ENCODE measurements at places on chromosomes 1 and 21. TPM values are rescaled to one million over a fixed set of nuclear protein-coding genes. Genes with fewer than 3 reads are reported as not detected.

DNA sequence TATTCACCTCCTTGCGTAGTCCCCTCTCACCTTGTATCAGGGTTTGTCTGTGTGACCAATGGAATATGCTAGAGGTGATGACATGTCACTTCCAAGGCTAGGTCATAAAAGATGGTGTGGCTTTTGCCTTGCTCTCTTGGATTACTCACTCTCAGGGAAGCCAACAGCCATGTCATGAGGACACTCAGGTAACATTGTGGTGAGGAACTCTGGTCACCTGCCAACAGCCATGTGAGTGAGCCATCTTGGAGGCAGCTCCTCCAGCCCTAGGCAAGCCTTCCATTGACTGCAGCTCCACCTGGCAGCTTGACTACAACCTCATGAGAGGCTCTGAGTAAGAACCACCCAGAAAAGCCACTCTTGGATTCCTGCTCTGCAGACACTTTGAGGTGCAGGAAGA is 11.0 kb upstream of the HEYL start:
- DNase-seq, result no peak

DNA sequence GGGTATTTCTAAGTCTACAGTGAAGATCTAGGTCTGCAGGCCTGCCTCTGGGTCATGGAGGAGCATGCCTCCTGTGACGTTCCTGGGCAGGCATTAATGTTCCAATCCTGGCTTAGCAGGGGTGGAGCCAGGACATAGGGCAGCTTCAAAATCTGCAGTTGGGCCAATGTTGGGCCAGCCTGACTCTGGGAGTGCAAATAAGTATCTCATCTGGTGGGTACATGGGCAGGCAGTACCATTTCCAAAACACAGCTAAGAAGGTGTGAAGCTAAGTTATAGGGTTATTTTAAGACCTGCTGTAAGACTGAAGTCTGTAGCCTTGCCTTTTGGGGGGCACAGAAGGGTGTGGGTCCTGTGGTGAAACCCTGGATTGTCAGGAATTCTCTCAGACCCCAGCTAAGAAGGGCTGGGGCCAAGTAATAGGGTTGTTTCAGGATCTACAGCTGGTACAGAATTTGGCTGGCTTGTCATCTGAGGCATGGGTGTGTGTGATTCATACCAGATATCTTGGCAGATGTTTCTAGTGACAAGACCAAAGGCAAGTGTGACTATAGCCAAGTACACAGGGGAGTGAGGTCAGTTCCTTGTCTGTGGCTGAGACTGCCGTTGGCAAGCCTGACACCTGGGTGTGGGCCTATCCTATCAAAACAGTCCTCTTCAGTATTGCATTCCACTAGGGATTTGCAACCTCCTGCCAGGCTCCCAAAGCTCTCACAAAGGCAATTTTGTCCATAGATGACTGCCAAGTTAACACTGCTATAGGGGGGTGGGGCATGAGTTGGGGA is 468.7 kb upstream of the B3GALT2 start:
- DNase-seq, result no peak

SLC45A1 gene
- total RNA-seq, result 0.27 TPM

- DNase-seq, result no peak
Measured at GRCh38 chr1:17191990-17192242, 13.0 kb upstream of the PADI1 start.

- DNase-seq, result no peak
Measured at GRCh38 chr21:35927262-35927661, 133.1 kb downstream of the SETD4 start.

INAVA gene
- under 0.01 TPM for total RNA-seq

- no peak for DNase-seq
Measured at GRCh38 chr1:228438266-228438665, 21.6 kb upstream of the TRIM17 start.

GREM2 gene
- total RNA-seq, result not detected

GRCh38 chr1:93925206-93925605 is 16.0 kb upstream of the GCLM start:
- no peak for DNase-seq

DNA sequence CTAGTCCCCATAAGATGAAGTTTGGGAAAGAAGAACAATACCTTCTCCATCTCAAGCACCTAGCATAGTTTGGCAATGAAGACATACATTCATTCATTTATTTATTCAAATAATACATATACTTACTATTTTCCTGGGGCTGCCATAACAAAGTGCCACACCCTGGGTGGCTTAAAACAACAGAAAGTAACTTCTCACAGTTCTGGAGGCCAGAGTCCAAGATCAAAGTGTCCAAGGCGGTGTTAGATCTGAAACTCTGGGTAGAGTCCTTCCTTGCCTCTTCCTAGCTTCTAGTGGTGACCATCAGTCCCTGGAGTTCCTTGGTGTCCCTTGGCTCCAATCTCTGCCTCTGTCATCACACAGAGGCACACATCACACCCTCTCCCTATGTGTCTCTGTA is 112.1 kb upstream of the IGSF21 start:
- no peak for DNase-seq

DNA sequence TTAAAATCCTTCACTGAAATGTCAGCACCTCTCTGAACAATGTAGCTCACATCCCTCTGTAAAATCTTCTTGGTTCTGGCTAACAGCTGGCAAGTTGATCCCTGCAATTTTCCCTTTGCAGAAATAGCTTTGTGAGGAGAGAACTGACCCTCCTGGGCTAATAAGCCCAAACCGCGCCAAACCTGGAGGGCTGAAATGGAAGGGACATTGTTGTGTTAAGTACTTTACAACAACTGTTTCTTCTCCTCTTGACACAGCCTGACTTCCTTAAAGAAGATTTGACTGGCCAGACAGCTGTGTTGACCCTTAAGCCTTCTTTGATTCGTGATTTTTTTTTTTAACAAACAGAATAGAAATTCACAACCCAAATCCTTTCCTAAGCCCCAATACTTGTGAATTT is 5.7 kb downstream of the LMX1A start:
- DNase-seq, result no peak

FAM177B gene
- total RNA-seq, result 0.27 TPM

DNA sequence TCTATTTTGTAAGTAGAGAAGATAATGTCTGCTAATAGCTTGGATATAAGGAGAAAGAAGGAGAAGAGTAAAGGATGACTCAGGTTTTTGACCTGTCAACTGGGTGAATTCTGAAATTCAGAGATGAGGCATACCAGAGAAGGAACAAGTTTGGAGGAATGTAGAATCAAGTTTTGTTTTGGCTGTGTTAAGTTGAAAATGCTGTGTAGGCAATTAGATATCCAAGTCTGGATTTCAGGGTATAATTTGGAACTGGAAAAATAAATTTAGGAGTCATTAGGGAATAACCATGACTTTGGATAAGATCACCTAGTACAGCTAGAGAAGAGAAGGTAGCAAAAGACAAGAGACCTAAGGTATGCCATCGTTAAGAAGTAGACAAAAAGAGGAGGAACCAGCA is 22.4 kb upstream of the GNG4 start:
- no peak for DNase-seq

DNA sequence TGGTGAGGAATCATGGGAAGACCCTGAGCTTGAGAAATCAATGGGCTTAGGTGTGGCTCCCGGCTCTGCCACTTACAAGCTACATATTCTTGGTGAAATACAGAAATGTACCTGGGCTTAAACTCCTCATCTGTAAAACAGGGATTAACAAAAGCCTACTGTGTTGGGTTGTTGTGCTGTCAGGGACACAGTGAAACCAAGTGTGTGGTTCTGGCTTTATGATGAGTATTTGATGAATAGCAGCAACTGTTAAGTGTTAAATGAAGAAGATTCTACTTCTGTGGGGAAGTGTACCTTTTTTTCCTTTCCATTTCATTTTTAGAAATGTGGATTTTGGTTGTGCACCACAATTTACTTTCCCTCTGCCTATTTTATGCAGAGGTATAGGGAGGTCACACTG is 41.1 kb upstream of the DUSP10 start:
- DNase-seq, result no peak

SERINC2 gene
- total RNA-seq, result 0.54 TPM

DNA sequence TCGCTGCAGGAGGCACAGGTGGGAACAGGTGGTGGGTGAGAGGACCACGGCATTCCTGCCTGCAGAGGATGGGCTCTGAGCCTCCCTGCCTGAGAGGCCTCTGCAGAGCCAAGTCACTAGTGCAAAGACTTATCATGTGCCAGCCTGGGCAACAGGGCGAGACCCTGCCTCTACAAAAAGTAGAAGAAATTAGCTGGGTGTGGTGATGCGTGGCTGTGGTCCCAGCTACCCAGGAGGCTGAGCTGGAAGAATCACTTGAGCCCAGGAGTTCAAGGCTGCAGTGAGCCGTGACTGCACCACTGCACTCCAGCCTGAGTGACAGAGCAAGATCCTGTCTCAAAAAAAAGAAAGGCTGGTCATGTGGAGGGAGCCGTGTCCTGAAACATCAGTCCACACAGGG is 46.4 kb downstream of the PKNOX1 start:
- DNase-seq, result no peak

GRCh38 chr1:220785166-220786056 is 1.3 kb upstream of the MTARC1 start:
- DNase-seq, result no peak

SPRR2F gene
- not detected for total RNA-seq

DNA sequence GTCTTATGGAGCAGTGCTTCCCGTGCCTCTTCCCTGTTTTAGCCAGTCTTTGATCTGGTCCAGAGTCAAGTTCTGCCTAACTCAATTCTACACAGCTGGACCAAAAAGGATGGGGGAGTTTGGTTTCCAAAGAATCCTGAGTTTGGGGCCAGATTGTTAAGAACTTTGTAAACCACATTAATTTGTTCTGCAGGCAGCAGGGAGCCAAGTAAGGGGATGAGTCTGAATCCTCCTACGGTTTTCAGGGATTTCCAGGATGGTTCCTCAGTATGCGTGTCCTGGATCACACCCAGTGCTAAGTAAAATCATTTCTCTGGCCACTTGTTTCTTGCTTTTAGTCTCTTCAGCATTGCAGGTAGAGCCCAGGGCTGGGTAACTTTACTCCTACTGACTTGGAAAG is 26.1 kb upstream of the GJA5 start:
- DNase-seq, result no peak

GRCh38 chr21:45893740-45894449 is 87.7 kb upstream of the COL6A1 start:
- DNase-seq, result no peak

GRCh38 chr1:218516526-218516925 is 171.4 kb downstream of the TGFB2 start:
- no peak for DNase-seq

GRCh38 chr1:154446292-154446691 is 41.1 kb downstream of the IL6R start:
- no peak for DNase-seq

DNA sequence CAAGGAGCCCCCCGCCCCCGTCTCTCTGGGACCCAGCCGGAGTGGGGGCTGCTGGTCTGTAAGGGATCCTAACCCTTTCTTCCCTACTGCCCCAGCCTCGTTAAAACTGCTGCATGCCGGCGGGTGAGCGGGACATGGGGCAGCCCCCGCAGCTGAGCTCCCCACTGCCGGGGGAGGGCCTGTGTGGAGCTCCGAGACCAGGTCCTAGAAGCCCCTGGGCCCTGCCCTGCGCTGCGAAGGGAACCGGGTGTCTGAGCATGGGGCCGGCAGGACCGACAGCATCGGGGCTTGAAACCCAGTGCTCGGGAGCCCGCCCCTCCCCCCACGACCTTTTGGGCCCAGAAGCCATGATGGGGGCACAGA is 9.2 kb upstream of the COL6A1 start:
- no peak for DNase-seq

DNA sequence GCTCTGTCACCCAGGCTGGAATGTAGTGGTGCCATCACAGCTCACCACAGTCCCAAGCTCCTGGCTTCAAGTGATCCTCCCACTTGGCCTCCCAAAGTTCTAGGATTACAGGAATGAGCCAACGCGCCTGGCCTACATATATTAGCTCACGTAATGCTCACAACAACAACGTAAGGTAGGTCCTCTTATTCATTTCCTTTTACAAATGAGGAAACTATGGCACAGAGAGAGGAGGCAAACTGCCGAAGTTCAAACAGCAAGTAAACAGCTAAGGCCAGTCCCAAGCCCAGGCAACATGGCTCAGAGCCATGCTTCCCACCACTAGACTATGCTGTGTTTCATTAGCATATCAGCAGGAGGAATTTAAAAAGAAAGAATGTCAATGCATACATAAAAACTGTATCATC is 284.4 kb downstream of the VAV3 start:
- DNase-seq, result no peak

GRCh38 chr1:153375511-153375910 is at the start of gene S100A12:
Gene S100A12, minus strand, starts transcription at chr1:153375621. Its CDS starts 1,029 bp downstream, at chr1:153374592.
- no peak for DNase-seq

PRDX1 gene
- total RNA-seq, result 120 TPM

DNA sequence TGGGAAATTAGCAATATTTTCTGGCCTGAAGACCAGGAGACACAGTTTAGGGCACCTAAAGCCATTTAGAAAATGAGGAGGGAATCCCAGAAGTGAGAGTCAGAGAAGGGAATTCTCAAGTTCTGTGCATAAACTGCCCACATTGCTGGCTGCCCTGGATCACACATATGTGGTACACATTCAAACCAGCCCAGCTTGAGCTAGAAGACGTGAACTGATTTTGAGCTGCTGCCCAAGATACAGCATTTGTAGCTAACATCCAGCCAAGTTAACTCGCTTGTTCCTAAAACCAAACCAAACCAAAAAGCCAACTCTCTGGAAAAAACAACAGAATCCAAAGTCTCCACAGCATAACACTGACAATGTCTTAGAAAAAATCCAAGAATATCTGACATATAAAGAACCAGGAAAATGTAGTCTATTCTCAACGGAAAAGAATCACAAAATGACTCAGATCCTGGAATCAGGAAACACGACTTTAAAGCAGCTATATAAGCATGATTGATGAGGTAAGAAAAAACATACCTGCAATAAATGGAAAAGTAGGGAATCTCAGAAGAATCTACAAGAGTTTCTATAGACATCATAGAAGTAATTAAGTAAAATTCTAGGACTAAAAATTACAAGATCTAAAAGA is 18.2 kb upstream of the QSOX1 start:
- no peak for DNase-seq

DNA sequence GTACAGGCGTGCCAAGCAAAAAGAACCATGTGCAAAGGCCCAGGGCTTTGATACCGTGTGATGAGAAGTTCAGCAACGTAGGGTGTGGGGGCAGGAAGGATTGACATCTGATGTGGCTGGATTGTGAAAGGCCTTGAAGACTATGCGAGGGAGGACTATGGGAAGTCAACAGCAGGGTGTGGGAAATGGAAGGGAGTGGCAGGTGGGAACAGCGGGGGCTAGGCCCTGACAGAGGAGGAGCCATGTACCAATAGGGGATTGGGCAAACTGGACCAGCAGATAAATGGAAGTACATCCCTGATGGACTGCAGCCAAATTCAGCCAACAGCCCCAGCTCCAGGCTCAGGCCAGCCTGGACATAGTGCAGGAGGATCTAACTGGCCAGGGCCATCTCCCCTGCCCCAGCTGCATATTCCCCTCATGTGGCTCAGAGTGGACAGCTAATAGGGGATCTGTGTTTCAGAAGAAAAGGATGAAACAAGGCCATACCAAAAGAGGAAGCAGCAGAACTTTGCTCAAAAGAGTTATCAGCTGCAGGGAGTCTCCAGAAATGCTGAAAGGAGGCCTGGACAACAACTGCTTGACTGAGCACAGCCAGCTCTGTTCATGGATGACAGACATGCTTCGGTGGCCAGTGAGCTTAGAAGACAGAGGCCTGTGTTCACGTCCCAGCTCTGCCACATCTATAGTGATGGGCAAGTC is 140.2 kb upstream of the SGIP1 start:
- DNase-seq, result no peak

GRCh38 chr1:214404571-214405213 is 123.7 kb downstream of the SMYD2 start:
- DNase-seq, result no peak

- DNase-seq, result no peak
Measured at GRCh38 chr1:108831225-108831624, 25.7 kb downstream of the AKNAD1 start.

GRCh38 chr21:23951251-23951650 is 1656.0 kb downstream of the MRPL39 start:
- no peak for DNase-seq

Data from hematopoietic multipotent progenitor cell (in vitro differentiated cells).